Hematopoietic multipotent progenitor cell (in vitro differentiated cells): ENCODE measurements at places on chromosomes 3 and 15. TPM values are rescaled to one million over a fixed set of nuclear protein-coding genes. Genes with fewer than 3 reads are reported as not detected.

- no peak for DNase-seq
These were observed 101.7 kb upstream of the COL8A1 start for GRCh38 chr3:99536555-99537314.

DNA sequence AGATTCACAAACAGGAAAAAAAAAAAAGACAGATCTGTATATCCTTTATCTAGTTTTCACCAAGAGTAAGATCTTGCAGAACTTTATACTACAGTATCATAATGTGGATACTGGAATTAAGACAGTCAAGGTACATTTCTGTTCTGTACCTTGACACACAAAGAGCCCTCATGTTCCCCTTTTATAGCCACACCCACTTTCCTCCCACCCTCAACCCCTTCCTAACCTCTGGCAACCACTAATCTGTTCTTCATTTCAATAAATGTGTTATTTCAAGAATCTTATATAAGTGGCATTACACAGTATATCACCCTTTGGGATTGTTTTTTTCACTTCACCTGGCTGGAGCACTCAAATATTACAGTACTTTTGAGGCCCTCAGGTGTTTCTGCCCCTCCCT lies 3.6 kb upstream of the RAB6B start:
- peak; percentile 47 for DNase-seq

GRCh38 chr3:141648055-141648910 lies 89.8 kb upstream of the RNF7 start:
- DNase-seq = no peak

DNA sequence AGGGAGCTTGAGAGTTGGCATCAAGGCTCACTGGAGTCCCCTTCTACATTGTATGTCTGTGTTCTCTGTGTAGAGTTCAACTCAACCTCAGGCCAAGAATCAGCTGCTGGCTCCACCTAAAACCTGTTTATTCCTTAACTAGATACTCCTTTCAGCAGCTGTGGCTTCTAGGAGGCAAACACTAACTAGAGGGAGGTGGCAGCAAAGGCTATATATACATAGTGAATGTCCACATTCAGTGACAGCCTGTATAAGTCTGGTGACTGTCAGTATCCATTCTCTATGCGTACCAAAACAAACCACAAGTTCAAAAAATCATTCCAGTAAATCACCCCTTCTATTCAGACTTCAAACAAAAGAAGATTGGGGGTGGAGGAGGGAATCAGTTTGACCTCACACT lies 184.3 kb downstream of the CDIN1 start:
- no peak for DNase-seq

DNA sequence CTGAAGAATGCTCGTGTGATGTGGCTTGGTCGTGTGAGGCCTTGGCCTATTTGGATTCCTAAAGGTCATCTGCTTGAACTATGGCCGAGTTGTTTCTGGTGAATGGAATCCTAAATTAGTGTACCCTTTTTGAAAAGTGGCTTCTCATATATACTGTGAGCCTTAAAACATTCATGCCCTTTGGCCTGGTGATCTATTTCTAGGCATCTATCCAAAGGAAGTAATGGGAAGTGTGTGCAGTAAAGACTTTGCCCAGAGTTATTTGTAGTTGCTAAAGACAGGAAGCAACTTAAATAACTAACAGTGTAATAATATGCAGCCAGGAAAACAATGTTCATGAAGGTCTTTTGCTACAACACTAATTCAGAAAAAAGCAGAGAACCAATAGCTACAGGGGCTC lies 3.0 kb downstream of the DGKG start:
- DNase-seq = no peak

DNA sequence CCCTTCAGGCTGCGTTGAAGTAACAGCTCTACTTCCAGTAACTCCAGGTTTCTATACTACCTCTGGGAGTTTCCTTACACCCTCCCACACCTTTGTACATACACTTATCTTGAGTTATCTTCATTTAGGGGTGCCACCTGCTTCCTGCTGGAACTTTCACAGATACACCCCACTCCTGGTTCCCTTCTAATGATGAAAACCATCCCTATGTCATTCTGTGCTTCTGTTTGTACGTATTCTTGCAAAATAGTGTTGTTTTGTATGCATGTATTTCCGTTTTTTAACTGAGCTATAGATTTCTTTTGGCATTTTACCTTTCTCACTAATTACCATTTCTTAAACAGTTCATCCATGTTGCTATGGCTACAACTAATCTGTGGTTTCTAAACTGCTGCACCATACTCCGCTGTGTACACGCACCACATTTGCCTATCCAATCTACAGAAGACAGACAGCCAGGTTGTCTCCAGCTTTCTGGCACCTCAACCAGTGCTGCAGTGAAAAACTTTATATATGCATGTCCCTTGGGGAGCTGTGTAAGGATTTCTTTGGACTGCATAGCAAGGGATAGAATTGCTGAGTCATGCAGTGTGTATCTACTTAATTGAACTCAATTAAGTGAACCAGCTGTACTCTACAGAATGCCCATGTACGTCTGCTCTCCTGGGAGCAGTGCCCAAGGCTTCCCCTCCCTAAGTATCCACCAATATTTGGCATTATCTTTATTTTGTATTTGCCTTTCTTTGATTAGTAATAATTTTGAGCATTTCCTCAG lies 61.4 kb upstream of the ST8SIA2 start:
- DNase-seq = no peak

- DNase-seq = no peak
These were observed 187.4 kb downstream of the GOLGA6L6 start for GRCh38 chr15:20353966-20354883.

DNA sequence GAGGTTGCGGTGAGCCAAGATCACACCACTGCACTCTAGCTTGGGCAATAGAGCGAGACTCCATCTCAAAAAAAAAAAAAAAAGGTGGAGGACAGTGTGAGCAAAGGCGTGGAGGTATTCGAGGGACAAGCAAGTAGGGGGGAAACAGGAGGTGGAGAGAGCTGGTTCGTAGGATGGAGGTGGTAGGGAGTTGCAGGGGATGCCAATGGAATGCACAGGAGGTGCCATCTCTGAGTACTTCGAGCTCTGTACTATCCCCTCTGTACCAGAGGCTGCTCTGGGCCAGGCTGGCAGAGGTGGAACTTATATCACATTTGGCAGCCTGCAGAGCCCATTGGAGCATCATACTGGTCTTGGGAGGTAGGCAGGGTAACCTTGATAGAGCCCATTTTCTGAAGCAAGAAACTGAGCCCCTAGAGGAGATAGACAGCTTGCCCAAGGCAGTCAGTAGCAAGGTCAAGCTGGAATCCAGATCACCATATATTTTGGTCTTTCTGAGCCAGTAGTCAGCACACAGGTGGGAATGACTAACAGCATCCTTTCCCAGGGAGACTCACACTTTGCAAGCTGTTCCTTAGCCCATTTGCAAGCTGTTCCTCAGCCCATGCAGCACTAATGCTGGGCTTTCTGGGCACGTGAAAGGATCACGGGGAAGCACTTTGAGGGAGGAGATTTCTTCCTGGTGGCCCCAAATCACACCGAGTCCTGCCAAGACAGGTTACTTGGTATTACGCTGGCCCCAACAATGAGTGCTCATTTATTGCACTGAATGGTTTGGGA lies 9.2 kb upstream of the CCDC33 start:
- DNase-seq = no peak

GRCh38 chr15:70265466-70265978 lies 167.8 kb upstream of the TLE3 start:
- DNase-seq = no peak

- no peak for DNase-seq
These were observed 25.3 kb upstream of the ZNF770 start for GRCh38 chr15:35013370-35013769.

DNA sequence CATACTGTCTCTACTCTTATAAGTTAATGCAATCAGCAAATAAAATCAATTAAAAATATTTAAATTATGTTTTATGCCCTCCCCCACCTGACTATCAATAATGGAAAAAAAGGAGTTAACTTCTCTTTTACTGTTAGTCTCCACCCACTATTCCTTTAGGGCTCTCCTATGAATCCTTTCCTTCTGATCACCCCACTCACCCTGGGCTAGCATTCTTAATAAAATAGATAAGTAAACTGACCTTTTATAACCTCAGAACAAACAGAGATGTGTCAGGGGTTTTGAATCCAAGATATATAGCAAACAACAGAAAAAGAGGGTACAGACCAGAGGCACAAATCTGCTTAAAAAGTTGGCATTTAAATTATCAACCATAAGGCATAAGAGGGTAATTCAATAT lies 116.1 kb upstream of the PLXND1 start:
- no peak for DNase-seq

GRCh38 chr3:63051920-63052319 lies 176.7 kb upstream of the CADPS start:
- no peak for DNase-seq

GRCh38 chr15:70801109-70801508 lies 37.8 kb upstream of the UACA start:
- no peak for DNase-seq

DNA sequence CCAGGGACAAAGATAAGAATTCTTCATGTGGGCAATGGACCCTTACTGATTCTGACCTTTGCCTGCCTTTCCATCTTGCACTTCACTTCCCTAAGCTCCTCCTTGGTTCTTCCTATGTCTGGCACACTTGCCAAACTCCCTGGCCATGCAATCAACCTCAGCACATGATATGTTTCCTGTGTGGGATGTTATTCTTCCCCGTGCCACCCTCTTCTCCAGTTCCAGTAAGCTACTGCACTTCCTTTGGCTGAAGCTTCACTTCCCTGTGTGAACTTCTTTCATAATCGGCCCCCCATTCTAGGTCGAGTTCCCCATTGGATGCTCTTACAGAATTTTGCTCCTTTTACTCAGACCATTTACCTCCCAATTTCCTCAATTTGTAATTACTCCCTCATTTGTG lies 10.7 kb upstream of the TASOR start:
- DNase-seq = no peak

- DNase-seq = no peak
These were observed 347.8 kb upstream of the LMCD1 start for GRCh38 chr3:8153800-8154199.

- DNase-seq = no peak
These were observed 225.9 kb upstream of the LRRN1 start for GRCh38 chr3:3573341-3573740.

DNA sequence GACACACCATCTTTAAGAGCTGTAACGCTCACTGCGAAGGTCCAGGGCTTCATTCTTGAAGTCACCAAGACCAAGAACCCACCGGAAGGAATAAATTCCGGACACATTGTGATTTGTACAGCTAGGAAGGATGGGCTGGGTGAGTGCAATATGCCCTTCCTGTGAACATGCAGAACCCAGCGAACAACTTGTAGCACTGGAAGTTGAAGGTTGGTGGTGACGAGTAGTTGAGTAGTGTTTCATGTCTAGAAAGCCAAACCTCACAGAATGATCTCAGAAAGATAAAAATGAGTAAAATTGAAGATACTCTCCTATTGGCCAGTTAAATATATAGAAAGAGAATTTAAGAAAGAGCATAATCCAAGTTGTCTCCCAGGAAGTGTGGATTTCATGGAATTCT lies 462.2 kb upstream of the CFAP20DC start:
- no peak for DNase-seq

GRCh38 chr3:58242340-58242739 lies 4.7 kb downstream of the ABHD6 start:
- DNase-seq = no peak

DNA sequence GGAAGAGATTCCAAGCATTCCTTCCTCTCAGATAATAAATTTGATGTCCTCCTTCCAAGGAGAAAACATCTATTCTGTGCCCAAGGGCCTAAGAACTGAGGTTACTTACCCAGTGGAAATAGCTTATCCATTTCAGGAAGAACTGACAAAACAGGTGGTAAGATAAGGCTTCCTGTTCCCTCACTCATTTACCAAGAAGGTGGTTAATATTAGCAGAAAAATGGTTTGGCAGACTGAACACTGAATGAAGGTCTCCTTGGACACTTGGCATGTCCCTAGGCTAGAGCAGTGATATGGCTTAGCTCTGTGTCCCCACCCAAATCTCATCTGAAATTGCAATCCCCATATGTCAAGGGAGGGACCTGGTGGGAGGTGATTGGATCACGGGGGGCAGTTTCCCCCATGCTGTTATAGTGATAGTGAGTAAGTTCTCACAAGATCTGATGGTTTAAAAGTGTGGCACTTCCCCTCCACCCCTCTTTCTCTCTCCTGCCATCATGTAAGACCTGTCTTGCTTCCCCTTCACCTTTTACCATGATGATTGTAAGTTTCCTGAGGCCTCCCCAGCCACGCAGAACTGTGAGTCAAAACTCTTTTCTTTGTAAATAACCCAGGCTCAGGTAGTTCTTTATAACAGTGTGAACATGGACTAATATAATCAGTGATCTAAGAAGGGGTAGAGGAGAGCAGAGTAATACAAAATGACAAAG lies 127.4 kb downstream of the ST8SIA2 start:
- DNase-seq = no peak

GRCh38 chr15:62163397-62164013 lies 1.6 kb downstream of the C2CD4B start:
- DNase-seq = no peak

- DNase-seq = no peak
These were observed 8.0 kb downstream of the TMEM45A start for GRCh38 chr3:100500320-100500880.

- no peak for DNase-seq
These were observed 28.6 kb downstream of the NEK10 start for GRCh38 chr3:27340534-27340933.

GRCh38 chr3:196142202-196142956 lies 60.5 kb upstream of the TFRC start:
- no peak for DNase-seq

XYLB gene
- 1.9 TPM for total RNA-seq

ZNF660 gene
- 4.8 TPM for total RNA-seq

SI gene
- total RNA-seq = not detected

RCCD1 gene
- 13.7 TPM for total RNA-seq

CPN2 gene
- total RNA-seq = not detected

UROC1 gene
- under 0.01 TPM for total RNA-seq

HYAL3 gene
- total RNA-seq = 44.7 TPM

C2CD4A gene
- under 0.01 TPM for total RNA-seq

KIF15 gene
- 1.1 TPM for total RNA-seq

GPR27 gene
- total RNA-seq = 15.3 TPM

CKMT1B gene
- not detected for total RNA-seq

LDHAL6B gene
- not detected for total RNA-seq

GOLGA8O gene
- total RNA-seq = 0.54 TPM

CX3CR1 gene
- 0.54 TPM for total RNA-seq

FBXW12 gene
- under 0.01 TPM for total RNA-seq
